ENCODE measurements at places on chromosomes 11 and 22.

GRCh38 chr11:118921121-118921928 lies 4.4 kb downstream of the BCL9L start:
- DNase-seq = no peak

GRCh38 chr22:46370584-46371291 lies 35.2 kb downstream of the TRMU start:
- DNase-seq = no peak

DNA sequence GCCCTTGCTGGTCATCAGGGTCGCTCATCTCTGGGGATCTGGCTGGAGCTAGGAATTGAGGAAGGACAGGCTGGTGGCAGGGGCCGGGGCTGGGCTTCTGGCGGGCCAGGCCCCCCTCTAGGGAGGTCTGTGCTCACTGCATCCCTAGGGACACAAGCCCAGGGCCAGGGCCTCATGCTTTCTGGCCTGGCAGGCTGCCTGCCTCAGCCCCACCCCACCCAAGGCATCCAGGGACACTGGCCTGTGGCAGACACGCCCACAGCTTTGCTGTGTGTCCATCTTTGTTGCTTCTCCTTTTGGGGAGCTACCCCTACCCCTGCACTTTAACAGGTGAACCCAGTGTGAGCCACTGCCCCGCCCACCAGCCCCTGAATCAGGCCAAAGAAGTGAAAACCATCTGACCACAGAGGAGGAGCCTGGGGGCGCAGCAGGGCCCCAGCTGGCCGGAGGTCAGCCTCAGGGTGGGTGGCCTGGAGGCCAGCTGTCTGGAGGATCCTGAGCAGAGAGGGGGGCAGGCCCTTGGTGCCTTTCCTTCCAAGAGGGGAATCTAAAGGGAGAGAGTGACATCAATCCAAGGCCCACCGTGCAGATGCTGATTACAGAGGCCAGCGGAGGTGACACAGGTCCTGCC lies 26.8 kb upstream of the CELSR1 start:
- no peak for DNase-seq

DNA sequence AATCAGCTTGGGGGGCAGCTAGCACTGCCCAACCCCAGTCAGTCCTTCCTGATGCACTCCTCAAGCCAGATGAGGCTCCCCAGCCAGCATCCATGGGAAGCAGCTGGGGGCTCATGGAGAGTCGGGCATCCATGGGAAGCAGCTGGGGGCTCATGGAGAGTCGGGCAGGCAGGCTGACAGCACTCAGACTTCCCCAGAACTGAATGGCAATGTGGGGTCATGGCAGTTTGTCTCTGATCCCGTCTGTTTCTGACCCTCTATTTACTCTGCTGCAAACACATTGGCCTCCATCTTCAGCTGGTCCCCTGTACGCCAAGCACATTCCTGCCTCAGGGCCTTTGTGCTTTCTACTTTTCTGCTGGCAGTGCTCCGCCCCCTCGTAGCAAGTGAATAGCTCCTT lies 314.8 kb downstream of the NTM start:
- no peak for DNase-seq

DNA sequence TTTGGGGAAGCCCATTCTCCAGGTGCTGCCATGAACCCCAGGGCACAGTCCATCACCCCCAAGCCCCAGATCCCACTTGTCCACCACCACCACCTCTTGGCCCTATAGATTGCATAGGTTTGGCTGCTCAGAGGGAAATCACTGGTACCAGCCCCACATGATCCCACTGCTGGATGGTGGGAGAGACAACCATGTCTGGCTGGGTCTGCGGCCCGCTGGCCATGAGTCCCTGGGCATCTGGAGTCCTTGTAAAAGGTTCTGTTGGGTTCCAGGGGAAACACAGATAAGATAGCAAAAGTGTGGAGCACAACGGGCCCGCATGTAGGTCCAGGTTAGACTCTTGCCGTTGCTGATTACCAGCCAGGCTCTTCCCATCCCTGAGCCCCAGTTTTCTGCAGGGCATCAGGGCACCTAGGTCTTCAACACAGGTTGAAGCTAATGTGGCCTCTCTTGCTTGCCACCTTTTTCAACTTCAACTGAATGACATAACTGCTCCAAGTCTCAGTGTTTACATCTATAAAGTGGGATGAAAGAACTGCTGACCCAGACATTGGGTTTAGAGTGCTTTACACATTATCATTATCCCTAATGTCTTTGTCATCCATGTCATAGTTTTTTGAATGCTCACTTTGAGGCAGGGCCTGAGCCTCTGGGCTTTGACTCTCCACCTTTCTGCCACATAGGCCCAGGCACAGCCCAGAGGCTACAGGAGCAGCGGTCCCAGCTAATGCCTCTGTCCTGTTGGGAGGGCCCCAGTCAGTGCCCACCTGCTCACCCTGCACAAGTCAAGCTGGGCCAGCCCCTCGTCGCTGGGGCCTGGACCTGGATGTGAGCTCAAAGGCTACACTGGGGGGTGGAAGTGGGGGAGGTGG lies 1.0 kb upstream of the TANGO2 start:
- no peak for DNase-seq

DNA sequence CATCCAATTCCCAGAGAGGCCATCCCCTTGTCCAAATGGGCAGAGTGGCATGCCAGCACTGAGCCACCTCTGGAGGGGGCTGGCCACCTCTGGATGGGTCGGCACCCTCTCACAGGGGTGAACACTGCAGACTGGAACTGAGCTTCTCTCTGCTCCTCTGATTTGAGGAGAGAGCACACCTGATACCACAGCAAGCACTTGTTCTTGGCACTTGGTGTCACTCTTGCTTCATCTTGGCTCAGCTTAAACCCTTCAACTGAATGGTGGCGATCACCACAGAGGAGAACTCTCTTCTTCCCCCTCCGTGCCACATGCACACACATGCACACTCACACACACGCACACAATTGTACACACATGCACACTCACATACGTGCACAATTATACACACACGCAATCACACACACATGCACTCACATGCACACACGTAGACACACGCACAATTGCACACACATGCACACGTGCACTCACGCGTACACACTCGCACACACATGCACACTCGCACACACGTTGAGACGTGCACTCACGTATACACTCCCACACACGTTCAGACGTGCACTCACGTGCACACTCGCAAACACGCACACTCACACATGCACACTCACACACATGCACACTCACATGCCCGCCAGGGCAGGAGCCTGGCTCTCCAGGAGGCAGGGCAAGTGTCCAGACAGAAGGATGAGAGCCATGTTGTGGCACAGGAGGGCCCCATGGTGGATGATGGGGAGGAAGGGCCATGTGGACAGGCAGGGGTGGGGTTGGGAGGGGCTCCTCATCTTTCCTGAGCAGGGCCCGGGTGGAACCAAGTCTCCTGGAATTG lies 23.4 kb downstream of the OVOL1 start:
- DNase-seq = no peak

- no peak for DNase-seq
Measured at GRCh38 chr11:65906602-65907001, 6.4 kb upstream of the FOSL1 start.

- DNase-seq = no peak
Measured at GRCh38 chr11:19846654-19847305, 134.1 kb downstream of the NAV2 start.

DNA sequence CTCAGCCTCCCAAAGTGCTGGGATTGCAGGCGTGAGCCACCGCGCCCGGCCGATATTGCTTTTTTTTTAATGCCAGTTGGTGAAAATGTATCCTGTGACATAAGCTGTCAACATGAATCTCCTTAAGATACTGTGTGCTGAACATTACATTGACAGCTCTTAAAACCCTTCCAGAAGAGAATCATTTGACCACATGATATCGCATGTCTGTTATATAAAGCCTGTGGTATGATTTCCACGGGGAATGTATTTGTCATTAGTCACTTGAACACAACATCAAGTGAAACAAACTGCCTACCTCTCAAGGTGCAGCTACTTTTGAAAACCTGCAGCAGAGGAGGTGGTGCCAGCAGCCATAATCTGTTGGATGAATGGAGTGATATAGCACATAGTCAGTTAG lies 67.0 kb downstream of the BCL2L13 start:
- DNase-seq = no peak

GRCh38 chr22:40451210-40451609 lies 80.8 kb downstream of the SGSM3 start:
- DNase-seq = no peak

DNA sequence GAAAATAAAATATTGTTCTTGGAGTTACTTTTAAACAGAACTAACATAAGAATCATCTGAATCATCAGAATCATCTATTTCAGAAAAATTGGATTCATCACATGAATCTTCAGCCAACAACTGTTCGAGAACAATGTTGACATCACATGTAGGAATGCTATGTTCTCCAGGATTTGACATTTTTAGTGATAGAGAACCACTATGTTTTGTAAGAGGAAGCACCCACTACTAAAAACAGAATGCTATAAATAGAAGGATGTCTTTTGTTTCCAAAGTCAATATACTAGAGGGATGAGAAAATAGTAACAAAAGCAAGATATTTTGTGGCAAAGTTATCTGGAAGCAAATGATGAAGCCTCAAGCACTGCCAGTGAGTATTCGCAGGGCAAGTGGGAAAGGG lies 263.4 kb upstream of the DDI1 start:
- DNase-seq = no peak

DNA sequence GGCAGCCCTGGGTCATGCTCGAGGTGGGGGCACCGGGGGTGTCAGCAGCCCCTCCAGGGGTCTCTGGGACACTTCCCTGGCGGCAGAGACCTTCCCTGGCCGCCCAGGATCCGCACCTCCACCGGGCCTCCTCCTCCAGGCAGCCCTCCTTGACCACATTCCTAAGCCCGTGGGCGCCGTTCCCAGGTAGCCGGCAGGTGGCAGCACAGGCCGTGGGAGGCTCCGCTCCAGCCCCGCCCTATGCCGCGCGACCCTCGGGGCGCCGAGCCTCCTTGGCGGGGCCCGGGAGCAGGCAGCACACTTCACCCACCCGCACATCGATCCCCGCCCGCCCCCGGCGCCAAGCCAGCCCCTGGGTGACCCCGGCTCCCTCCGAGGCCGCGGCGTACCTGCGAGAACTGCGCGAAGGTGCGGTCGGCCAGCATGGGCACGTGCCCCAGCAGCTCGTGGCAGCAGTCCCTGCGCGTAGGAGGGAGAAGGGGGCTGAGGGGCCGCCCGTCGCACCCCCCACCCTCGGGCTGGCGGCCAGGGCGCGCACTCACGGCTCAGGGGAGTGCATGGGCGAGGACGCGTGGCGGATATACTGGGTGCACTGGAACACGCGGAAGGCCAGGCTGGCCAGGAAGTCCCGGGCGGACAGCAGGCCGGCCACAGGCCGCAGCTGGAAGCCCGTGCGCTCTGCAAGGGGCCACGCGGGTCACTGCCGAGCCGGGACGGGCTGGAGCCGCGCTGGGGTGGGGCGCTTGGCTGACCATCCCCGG lies 5.3 kb upstream of the INS start:
- DNase-seq = no peak

DNA sequence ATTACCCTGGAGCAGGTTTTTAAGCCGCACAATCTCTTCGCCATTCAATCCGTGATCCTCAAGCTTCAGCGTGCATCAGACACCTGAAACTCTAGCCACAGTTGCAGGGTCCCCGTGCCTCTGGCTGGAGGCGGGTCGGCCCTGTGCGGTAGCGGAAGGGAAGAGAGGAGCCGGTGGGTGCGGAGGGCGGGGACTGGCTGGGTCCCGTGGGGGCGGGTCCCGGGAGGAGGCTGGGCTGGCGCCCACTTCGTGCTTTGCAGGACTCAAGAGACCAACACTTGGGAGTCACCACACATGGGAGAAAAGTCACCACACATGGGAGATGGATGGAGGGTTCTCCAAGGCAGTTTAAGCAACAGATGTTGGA lies 772 bp downstream of the C22orf15 start:
- DNase-seq = no peak

GRCh38 chr11:77345621-77346020 lies 44.1 kb upstream of the GDPD4 start:
- no peak for DNase-seq

- no peak for DNase-seq
Measured at GRCh38 chr22:22429369-22430108, 79.0 kb downstream of the ZNF280B start.

DNA sequence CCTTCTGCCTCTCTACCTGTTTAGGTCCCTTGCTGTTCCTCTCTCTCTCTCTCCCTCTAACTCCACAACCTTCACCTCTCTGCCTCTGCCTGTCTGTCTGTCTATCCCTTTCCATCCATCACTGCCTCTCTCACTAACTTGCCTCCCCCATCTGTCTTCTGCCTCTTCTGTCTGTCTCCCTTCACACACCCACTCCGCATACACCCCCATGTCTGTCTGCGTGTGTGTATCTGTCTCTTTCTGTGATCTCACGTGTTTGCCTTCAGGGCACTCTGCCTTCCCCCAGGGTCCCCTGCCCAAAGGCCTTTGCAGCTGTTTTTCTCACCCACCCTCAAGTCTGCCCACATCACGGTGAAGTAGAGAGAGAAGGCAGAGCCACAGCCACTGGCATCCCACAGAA lies 7.9 kb downstream of the RTN4RL2 start:
- DNase-seq = no peak

Data from DMS 273 treated with DMSO at 0.1 percent for 48 hours (cell line).